ENCODE measurements at places on chromosomes 11 and 22.
A peak's percentile ranks its signal among the peaks of the same experiment; 100 is the strongest.

DNA sequence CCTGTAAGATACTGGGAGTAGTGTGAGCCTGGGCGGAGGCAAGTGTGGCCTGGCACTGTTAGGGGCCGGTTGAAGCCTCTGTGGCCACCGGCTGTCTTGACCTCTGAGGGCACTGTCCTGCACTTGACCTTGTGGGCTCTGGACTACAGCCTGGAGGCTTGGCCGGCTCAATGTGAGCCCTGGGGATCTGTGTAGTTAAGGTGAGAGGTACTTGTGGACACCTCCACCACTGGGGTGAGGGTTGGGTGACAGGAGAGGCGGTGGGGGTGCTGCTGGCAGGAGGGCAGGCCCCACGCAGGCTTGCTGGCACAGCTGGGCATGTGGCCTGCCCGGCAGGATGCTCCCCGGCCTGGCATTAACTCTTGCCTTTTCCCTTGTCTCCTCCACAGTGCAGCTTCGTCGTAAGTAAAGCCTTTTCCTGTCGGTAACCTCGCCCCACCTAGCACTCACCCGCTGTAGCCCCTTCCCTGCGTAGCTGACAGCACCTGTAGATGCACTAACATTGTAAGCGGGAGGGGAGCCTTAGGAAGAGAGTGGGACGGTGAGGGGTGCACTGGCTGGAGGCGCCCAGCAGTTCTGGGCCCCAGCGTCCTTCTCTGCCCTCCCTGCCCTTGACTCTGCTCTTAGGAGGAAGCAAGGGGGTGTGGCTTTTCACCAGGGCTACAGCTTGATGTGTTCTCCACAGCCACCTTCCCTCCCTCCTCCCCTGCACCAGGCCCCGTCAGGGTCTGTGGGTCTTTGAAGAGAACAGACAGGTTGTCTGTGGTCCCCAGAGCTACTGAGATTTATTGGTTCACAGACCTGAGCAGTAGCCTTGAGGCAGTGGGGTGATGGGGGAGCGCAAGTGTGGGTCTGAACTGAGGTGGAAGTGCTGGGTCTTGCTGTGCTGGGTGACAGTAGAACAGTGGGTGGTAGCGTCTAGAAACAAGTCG, 17.6 kb downstream of the INCENP start:
- DNase-seq, result no peak

DNA sequence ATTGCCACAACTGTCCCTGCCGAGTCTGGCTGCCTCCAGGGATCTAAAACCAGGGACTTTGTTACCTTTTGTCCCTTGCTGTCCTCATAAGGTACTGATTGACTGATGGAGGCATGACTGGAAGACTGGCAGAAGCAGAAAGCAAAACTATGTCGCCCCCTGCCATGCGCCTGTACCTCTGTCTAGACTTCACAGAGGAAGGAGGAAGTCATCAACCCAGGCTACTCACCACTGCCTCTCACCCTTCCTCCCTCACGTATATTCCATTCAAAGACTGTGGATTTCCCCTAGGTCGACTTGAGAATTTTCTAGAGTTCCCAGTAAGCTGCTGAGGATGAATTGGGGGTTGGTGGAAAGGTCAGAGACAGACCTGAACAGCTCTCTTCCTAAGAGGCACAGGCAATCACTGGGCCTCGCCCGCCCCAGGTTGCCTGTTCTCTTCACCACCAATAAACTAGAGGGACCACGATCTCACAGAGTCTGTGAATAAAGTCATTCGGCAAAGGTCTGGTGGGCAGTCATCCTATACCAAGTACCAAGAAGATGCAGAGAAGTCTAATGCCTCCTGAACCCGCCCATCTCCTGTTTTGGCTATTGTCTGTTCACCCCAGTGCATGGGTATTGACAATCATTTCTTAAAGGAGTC, 27.5 kb upstream of the CHST1 start:
- no peak for DNase-seq

GRCh38 chr11:57469268-57469667, 8.9 kb downstream of the RTN4RL2 start:
- no peak for DNase-seq

GRCh38 chr11:3080104-3080503, 22.9 kb upstream of the CARS1 start:
- no peak for DNase-seq

DNA sequence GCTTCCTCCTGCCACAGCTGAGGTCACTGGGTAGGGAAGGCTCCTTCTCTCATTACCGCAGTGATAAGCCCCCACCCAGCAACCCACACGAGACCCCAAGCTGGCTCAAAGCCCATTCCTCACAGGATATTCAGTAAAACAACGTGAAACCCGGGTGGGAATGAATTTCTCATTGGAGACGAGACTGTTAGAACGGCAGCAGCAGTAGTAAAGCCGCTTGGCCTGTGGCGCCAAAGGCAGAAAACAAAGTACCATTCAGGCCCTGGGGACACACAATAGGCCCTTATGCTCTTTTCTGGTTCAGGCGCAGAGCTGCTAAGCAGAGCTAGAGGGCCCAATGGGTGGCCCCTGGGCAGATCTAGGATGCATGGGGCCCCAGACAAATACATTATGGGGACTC, 45.3 kb downstream of the PC start:
- no peak for DNase-seq

DNA sequence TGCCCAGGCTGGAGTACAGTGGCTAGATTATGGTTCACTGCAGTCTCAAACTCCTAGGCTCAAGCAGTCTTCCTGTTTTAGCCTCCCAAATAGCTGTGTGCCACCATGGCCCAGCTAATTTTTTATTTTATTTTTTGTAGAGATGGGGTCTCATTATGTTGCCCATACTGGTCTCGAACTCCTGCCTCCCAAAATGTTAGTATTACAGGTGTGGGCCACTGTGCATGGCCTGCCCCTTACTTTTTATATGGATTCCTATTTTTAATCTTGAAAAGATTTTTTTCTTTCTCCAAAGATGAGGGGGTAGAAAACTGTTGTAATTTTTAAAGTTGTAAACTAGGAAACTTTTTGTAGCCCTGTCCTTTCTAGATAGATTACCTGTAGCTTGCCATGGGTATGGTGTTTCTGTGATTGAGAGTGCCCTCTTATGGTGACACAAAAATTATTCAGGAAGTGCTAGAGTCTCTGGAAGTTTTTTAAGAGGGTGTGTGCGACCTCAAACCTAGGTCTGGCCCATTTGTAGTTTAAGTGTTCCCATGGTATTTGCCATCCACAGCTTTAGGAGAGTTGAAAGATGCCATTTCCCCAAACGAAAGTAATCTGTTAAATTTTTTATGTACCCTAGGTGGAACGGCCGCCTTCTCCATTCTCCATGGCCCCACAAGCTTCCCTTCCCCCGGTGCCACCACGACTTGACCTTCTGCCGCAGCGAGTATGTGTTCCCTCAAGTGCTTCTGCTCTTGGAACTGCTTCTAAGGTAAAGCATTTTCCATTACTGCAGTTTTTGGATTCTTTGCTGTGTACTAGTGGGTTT, 32.4 kb downstream of the MCAM start:
- DNase-seq, result peak; percentile 61

DNA sequence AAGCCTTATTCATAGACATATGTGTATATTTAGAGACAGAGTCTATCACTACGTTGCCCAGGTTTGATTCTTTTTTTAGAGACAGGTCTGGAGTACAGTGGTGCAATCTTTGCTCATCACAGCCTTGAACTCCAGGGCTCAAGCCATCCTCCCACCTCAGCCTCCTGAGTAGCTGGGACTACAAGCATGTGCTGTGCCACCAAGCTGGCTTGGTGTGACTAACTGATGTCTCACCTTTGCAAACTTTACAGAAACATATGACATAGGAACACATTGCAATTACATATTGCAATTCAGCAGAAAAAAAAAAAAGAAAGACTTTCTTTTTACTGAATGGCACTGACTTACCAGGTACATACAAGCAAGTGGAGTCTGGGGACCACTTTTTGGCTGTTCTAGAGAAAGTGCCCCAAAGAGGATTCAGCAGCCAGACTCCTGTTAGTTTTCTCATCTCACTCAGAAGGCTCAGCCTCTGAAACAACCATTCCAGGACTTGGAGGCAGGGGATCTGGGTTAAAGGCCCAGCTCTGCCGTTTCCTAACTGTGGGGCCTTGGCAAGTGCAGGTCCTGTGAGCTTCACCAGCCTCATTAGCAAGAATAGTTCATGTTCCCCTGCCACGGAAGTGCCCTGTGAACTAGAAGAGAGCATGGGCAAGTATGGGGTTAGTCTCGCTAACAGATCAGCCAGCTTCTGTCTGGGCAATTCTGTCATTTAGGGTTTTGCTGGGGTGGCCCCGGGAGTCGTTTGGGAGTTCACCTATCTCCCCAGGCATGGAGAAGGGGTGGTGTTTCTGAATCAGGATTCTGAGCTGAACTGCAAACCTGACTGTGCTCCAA, 11.3 kb upstream of the NFAM1 start:
- no peak for DNase-seq

- DNase-seq, result no peak
Measured at GRCh38 chr11:105538588-105538987, 71.3 kb upstream of the GRIA4 start.

GRCh38 chr11:63918507-63919191, 1.7 kb upstream of the RCOR2 start:
- no peak for DNase-seq

- no peak for DNase-seq
Measured at GRCh38 chr22:26109686-26110315, 59.5 kb upstream of the SEZ6L start.

GRCh38 chr11:71461696-71462095, 8.7 kb downstream of the NADSYN1 start:
- DNase-seq, result no peak

- DNase-seq, result no peak
Measured at GRCh38 chr11:66008095-66008467, 3.7 kb upstream of the CST6 start.

GRCh38 chr11:108199446-108200321, 22.8 kb downstream of the NPAT start:
- DNase-seq, result peak; percentile 91

DNA sequence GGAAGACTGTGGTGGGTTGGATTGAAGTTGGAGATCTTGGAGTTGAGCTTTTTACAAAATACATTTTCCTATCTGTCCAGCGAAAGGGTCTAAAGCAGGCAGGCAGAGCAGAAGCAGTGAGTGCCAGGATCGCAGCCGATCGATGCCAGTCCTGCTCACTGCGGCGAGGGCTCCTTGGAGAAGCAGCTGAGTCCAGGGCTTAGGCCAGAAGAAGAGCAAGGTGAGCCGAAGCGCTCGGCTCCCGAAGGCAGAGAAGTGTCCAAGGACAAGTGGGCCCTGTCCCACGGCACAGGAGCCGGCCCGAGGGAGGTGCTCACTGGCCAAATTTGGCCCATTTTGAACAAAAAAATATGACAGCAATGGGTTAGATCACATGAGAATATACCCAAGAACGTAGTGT, 637.8 kb downstream of the BRD1 start:
- DNase-seq, result no peak

DNA sequence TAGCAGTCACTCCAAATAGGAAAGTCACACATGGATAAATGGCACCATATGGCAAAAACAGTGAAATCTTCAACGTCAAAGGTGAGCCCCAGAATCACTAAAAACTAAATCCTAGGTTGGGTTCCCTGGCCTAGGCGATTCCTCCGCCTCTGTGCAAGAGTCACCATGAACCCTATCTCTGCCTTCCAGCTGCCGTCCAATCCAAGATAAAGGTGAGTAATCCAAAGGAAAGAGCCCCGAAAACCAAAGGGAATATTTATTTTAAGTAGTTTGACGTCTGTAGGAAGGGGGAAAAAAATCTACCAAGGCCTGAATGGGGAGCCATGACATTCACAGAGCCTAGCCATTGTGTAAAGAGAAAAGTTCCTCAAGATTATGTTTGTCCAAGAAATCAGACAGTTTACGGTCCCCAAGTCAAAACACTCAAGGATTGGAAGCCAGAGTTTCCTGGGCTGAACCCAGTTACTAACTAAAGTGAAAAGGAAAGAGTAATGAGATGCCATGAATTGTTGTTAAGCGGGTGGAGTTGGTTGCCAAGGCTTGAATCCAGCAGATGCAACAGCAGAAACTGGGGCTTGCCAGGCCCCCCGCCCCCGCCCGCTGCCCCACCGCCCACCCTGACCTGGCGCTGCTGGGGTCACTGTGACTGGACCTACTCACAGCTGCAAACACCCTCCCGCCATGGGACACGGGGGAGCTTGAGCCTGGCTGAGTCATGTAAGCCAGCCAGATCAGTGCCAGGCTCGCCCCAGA, 39.7 kb upstream of the ETS1 start:
- DNase-seq, result no peak

DNA sequence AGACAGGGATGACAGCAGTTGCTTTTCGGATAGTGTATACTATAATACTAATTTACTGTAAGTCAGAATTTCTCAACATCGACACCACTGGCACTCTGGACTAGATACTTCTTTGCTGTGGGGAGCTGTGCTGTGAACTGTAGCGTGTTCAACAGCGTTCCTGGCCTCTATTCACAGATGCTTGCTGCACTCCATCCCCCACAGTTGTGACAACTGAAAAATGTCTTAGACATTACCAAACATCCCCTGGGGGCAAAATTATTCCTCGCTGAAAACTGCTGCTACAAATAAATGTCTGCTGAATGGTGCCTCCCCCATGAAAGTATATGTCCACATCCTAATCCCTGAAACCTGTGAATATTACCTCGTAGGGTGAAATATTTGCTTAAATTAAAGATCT, 7.5 kb upstream of the SLC15A3 start:
- DNase-seq, result no peak

DNA sequence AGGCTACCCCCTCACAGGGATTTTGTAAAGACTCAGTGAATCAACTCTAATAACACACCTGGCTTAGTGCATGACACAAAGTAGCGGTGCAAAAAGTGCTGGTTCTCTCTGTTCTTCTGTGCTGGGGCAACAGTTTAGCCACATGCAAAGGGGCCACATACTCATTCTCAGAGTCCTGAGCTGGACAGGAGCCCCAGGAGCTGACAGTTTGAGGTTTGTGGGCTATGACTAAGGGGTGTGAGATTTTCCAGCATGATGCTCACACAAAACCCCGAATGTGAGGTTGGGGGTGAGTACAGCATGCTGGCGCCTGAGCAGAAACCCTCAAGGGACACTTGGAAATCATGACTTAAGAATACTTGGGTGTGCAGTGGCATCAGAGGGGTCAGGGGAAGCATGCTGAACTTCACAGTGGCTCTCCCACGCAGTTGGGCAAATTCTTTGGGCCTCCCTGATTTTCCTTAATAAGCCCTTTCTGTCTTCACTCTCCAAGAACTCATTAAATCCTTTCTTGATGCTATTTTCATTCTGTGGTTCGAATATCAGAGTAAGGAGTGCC, 31.0 kb downstream of the TMPRSS5 start:
- no peak for DNase-seq

- no peak for DNase-seq
Measured at GRCh38 chr11:70610566-70611565, 212.5 kb downstream of the CTTN start.

- peak; percentile 9 for DNase-seq
Measured at GRCh38 chr11:31337806-31338205, 31.7 kb downstream of the DCDC1 start.

DNA sequence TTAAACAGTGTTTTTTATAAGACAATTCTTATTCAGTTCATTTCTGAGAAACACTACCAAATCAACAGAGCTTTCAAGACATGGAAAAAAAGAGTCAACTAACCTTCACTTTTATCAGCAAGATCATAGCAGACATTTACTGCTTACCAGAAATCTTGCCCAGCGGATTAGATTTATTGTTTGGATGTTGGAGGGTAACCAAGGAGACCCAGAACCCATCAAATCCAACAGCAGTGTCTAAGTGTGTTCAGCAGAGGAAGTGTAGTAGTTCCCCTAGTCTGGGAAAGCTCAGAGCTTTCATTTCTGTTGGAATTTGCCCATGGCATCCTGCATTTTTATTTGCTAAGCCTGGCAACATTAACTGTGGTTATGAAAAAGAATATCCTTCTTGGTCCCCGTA, 2.4 kb upstream of the PGM2L1 start:
- no peak for DNase-seq

- no peak for DNase-seq
Measured at GRCh38 chr11:114848027-114848426, 169.7 kb downstream of the NXPE2 start.

- DNase-seq, result no peak
Measured at GRCh38 chr11:16987205-16987568, 27.0 kb downstream of the PLEKHA7 start.
